ENCODE measurements at places on chromosomes 7 and 10. TPM values are rescaled to one million over a fixed set of nuclear protein-coding genes. Genes with fewer than 3 reads are reported as not detected.

The CCL26 gene
- total RNA-seq = not detected

GRCh38 chr10:48187126-48187525 is 87.4 kb downstream of the FRMPD2 start:
- DNase-seq = no peak
- H3K27me3 ChIP-seq = no peaks in the 10 kb centered on the region
- no peaks in the 10 kb centered on the region for H3K36me3 ChIP-seq
- H3K4me3 ChIP-seq = no peak overlapping the region
- no peak overlapping the region for H3K27ac ChIP-seq

The FGFR2 gene
- total RNA-seq = 0.58 TPM

DNA sequence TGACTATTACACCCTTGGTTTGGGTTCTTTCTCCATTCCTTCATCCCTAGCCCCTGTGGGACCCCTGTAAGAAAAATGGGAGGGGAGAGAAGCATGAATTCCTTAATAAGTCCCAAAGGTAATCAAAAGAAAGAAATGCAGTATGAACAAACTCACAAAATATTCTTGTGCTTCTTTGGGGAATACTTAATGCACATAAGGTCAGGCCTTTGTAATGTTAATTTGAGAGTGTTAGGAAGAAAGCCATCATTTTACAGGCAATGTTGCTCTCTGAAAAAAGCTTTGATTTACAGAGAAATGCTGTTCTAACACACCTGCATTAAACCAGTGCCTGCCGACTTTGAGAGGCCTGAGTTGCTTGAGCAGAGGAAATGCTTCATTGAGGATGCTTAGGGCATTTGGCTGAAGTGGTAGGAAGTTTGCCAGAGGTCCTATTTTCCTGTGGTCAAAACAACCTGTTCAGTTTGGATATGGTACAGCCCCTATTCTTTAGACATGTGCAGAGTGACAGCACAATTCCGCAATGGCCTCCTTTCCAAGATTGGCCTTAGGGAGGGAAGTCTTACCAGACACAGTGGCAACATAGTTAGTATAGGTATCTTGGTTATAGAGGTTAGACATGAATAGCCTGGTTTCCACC is 643.4 kb downstream of the AUTS2 start:
- no peak for DNase-seq
- H3K27me3 ChIP-seq = no peaks in the 10 kb centered on the region
- no peaks in the 10 kb centered on the region for H3K36me3 ChIP-seq

DNA sequence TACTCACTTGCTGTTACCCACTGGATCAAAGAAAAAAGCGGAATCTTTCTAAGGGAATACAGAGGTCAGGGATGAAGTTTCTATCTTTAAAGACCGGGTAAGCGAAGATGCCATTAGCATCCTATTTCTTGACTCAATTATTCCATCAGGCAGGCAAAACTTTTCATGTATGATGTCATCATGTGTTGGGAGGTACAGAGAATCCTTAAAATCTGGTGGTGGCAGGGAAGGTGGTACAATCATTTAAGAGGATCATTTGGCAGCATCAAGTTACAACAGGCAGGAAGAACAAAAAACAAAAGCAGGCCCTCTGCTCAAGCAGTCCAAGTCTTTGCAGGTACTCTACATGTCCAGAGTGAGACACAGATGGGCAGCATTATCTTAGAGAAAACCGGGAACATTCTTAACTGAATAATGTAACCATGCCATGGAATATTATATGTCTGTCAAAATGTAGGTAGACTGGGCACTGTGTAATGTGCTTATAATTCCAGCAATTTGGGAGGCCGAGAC is 3.8 kb downstream of the URGCP start:
- peaks cover 28% of the 10 kb centered on the region for H3K4me1 ChIP-seq
- H3K36me3 ChIP-seq = peaks cover 4% of the 10 kb centered on the region
- no peak overlapping the region for H3K4me3 ChIP-seq
- no peak overlapping the region for H3K27ac ChIP-seq

GRCh38 chr10:106799776-106800175 is 364.7 kb downstream of the SORCS1 start:
- H3K27ac ChIP-seq = no peak overlapping the region
- no peaks in the 10 kb centered on the region for H3K4me1 ChIP-seq
- no peaks in the 10 kb centered on the region for H3K27me3 ChIP-seq
- H3K36me3 ChIP-seq = no peaks in the 10 kb centered on the region
- DNase-seq = no peak

DNA sequence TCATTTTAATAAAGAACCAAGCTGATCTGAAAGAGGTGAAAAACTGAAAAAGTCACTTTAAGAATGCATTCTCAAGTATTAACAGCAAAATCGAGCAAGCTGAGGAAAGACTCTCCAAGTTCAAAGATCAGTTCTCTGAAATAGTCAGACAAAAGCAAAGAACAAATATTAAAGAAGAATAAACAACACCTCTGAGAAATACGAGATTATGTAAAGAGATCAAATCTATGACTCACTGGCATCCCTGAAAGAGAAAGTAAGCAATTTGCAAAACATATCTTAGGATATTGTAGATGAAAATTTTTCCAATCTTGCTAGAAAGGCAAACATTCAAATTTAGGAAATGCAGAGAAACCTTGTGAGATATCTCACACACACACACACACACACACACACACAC is 138.4 kb upstream of the HGF start:
- H3K4me1 ChIP-seq = no peaks in the 10 kb centered on the region
- H3K27ac ChIP-seq = no peak overlapping the region
- H3K4me3 ChIP-seq = no peak overlapping the region
- no peaks in the 10 kb centered on the region for H3K27me3 ChIP-seq
- H3K36me3 ChIP-seq = no peaks in the 10 kb centered on the region

DNA sequence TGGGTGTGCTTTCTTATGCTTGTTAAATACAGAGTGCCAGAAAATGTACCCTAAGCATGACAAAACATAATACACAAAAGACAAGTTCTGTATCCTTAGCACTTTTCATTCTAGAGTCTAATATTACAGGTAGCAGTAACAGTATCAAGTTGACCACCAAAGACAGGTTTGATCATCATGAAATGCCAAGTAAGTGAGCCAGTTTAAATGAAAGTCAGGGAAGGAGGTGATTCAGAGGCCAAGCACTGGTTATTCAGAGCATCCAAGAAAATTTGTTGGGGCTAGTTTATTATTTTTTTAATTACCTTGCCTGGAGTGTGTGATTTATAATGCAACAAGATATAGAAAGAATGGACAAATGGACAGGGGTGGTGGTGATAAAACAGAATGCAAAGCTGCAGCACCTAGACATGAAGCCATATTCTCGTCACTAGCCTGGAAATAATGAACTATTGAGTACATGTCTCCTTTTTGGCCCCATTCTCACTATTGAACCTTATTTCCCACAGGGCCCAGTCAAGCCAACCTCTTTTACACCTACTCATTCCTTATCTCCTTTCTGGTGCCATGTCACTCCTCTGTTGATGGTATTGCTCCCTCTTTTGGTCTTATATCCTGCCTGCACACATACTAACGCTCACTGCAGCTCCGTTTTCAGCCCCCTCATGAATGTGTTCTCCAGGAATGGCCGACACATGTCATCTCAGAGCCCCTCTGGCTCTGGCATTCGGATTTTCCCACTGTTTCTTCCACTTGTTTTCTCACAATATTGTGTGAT is 78.6 kb upstream of the GLCCI1 start:
- DNase-seq = no peak
- no peak overlapping the region for H3K4me3 ChIP-seq
- H3K4me1 ChIP-seq = no peaks in the 10 kb centered on the region
- no peaks in the 10 kb centered on the region for H3K36me3 ChIP-seq
- H3K27me3 ChIP-seq = no peaks in the 10 kb centered on the region
- H3K27ac ChIP-seq = no peak overlapping the region

Data from CD4-positive, alpha-beta memory T cell (primary cell).